ENCODE measurements at places on chromosomes 3 and 15. TPM values are rescaled to one million over a fixed set of nuclear protein-coding genes. Genes with fewer than 3 reads are reported as not detected.
A peak's percentile ranks its signal among the peaks of the same experiment; 100 is the strongest.

The ZNF502 gene
- total RNA-seq = 2.3 TPM

The ACAN gene
- 0.12 TPM for total RNA-seq

The SLCO2A1 gene
- 204 TPM for total RNA-seq

The PPP1R14D gene
- 0.53 TPM for total RNA-seq

The GPR156 gene
- total RNA-seq = 0.32 TPM

The BBS4 gene
- total RNA-seq = 18.5 TPM

The IL17RD gene
- 2.4 TPM for total RNA-seq

The RARRES1 gene
- total RNA-seq = 65.8 TPM

The FSIP1 gene
- total RNA-seq = 2.0 TPM

The CLRN1 gene
- not detected for total RNA-seq

The FANCD2OS gene
- not detected for total RNA-seq

- H3K27ac ChIP-seq = peak overlapping the region; percentile 14
- no peak for DNase-seq
- H3K4me1 ChIP-seq = peaks cover 17% of the 10 kb centered on the region
- no peak overlapping the region for H3K4me3 ChIP-seq
Observed at GRCh38 chr15:66849746-66850077, 147.7 kb downstream of the SMAD6 start.

- no peaks in the 10 kb centered on the region for H3K27me3 ChIP-seq
- no peak overlapping the region for H3K4me3 ChIP-seq
- no peak for DNase-seq
- H3K4me1 ChIP-seq = peaks cover 16% of the 10 kb centered on the region
- H3K36me3 ChIP-seq = no peaks in the 10 kb centered on the region
- no peak overlapping the region for H3K27ac ChIP-seq
Observed at GRCh38 chr3:42742259-42742658, 30.8 kb downstream of the CCDC13 start.

DNA sequence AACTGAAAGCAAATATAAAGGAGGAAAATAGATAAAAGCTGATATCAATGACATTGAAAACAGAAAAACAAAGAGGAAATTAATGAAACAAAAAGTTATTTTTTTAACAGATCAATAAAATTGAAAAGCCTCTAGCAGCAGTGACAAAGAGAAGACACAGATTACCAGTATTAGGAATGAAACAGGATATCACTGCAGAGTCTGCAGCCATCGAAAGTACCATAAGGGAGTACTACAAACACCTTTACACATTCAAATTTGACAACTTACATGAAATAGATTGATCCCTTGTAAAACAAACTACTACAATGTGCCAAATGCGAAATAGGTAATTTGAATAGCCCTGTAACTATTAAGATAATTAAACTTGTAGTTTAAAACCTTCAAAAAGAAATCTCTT lies 24.9 kb upstream of the DHX36 start:
- no peaks in the 10 kb centered on the region for H3K27me3 ChIP-seq
- no peaks in the 10 kb centered on the region for H3K4me1 ChIP-seq
- no peak for DNase-seq
- no peak overlapping the region for H3K4me3 ChIP-seq
- H3K36me3 ChIP-seq = no peaks in the 10 kb centered on the region

DNA sequence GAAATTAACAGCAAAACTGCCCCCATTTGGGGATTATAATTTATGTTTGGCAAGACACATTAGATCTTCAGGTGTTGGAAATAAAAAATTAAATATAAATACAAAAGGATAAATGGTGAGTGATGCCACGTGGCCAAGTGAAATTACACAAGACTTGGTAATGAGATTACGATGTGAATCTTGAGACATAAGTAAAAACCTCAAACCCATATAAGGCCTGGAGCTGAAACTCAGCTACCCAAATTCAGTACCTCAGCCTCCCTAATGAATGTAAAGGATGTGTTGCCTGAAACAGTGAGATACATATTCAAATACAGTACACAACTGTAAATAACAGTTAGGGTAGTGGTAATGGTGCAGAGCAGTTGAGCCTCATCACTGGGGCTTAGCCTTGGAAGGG lies 1146.6 kb downstream of the OTOL1 start:
- no peak overlapping the region for H3K4me3 ChIP-seq
- DNase-seq = no peak
- no peak overlapping the region for H3K27ac ChIP-seq
- no peaks in the 10 kb centered on the region for H3K4me1 ChIP-seq

DNA sequence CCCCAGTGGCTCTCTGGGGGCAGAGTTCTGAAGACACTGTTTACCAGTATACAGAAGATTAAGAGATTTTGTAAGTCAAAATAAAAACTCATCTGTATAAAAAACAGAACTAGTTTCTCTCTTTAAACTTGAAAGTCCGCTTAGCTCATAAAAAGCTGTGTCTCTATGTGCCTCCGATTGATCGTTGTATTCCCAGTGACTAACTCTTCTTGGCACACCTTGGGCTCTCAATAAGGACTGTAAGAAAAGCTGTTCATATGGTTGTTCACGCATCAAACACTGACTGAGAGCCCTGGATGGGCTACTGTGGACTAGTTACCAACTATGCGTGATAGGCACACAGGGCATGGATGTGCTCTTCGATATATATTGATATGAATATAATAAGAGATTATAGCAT lies 107.9 kb downstream of the P3H2 start:
- H3K4me1 ChIP-seq = no peaks in the 10 kb centered on the region
- H3K27me3 ChIP-seq = no peaks in the 10 kb centered on the region
- H3K27ac ChIP-seq = no peak overlapping the region
- H3K36me3 ChIP-seq = no peaks in the 10 kb centered on the region
- DNase-seq = no peak

- H3K4me3 ChIP-seq = no peak overlapping the region
- H3K27me3 ChIP-seq = no peaks in the 10 kb centered on the region
- H3K36me3 ChIP-seq = no peaks in the 10 kb centered on the region
- peaks cover 9% of the 10 kb centered on the region for H3K4me1 ChIP-seq
- H3K27ac ChIP-seq = no peak overlapping the region
- no peak for DNase-seq
Observed at GRCh38 chr3:142853270-142854168, 35.4 kb downstream of the PCOLCE2 start.

DNA sequence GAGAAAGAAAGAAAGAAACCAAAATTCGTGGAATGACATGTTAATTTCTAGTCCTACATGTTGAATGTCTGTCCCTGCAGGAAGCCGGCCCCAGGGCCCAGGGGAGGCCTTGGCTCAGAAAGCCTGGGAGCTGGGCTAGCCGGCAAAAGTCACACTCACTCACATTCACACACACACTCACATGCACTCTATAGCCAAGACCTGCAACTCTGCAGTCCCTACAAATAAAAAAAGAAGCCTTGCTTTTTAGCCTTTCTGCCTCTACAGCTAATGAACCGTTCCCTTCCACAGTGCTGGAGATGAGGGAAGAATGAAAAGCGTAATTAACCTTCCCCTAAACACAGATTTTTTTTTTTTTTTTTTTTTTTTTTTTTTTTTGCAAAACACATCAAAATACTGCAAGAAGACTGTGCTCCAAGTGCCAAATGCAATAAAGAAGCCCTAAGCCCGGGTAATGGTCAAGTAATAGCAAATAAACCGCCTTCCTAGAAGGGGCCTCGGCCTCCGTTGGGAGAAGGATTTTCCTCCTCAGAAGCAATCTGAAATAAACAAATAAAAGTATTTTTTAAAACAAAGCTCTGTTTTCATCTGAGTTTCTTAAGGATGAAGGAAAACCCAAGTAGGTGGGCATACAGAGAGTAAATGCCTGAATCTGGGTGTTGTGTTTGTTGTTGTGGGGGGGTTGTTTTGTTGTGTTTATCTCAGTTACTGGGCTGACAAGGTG lies 4.3 kb downstream of the MECOM start:
- H3K27ac ChIP-seq = peak overlapping the region; percentile 91
- DNase-seq = no peak
- H3K36me3 ChIP-seq = no peaks in the 10 kb centered on the region

- H3K4me3 ChIP-seq = no peak overlapping the region
- H3K36me3 ChIP-seq = peaks cover 18% of the 10 kb centered on the region
- H3K4me1 ChIP-seq = no peaks in the 10 kb centered on the region
- H3K27ac ChIP-seq = no peak overlapping the region
- no peak for DNase-seq
Observed at GRCh38 chr15:35376707-35377106, 169.3 kb downstream of the DPH6 start.

- DNase-seq = no peak
- no peak overlapping the region for H3K27ac ChIP-seq
- H3K4me1 ChIP-seq = no peaks in the 10 kb centered on the region
- H3K4me3 ChIP-seq = no peak overlapping the region
- H3K27me3 ChIP-seq = no peaks in the 10 kb centered on the region
Observed at GRCh38 chr3:20074226-20075063, 34.2 kb downstream of the KAT2B start.

DNA sequence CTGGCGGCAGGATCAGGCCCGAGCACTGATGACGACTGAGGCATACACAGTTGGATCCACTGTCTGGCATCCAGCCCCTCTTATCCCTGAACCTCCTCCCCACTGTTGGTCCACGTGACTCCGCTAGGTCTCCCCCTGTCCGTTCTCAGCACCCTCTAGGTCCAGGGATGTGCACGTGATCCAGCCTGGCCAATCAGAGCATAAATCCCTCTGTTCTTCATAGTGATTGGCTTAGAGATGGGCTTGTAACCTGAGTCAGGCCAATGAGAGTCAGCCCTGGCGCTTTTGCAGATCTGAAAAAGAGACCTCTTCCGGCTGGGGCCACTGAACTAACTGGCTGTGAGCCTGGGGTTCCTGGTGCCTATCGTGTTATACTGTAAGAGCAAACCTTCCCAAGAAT lies 20.5 kb upstream of the IQSEC1 start:
- no peak for DNase-seq
- H3K4me1 ChIP-seq = peaks cover 8% of the 10 kb centered on the region
- H3K27me3 ChIP-seq = no peaks in the 10 kb centered on the region
- no peak overlapping the region for H3K27ac ChIP-seq

DNA sequence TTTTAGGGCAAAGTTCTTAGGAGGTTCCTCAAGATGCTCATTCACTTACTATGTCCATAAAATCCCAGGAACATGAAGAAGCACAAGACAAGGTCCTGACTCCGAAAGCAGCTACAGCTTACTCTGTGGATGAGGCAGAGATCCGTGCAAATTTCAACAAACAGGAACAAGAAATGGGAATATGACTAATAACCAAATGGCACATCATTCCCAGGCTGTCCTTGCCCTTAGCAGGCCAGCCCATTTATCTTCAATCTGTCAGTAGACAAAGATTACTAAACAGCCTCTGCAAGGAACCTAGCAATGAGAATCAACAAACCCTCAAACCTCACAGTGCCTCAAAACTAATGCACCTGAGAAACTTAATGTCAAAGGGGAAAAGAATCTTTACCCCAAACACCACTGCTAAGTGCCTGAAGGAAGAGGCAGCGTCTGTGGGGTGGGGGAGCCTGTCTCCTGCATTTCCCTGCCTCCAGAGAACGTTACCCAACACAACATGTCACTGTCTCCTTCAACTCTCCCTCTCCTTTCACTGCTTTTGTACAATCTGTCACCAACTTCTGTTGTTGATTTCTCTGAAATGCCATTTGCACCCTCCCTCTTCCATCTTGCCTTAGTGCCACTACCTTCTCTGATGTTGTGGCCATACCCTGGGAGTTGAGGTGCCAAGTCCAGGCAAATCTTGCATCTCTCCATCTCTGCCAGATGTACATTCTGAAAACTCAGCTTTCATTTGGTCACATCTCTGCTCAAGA lies 4.8 kb downstream of the TNFAIP8L3 start:
- H3K27ac ChIP-seq = no peak overlapping the region
- H3K4me3 ChIP-seq = no peak overlapping the region
- H3K36me3 ChIP-seq = no peaks in the 10 kb centered on the region
- no peaks in the 10 kb centered on the region for H3K4me1 ChIP-seq

DNA sequence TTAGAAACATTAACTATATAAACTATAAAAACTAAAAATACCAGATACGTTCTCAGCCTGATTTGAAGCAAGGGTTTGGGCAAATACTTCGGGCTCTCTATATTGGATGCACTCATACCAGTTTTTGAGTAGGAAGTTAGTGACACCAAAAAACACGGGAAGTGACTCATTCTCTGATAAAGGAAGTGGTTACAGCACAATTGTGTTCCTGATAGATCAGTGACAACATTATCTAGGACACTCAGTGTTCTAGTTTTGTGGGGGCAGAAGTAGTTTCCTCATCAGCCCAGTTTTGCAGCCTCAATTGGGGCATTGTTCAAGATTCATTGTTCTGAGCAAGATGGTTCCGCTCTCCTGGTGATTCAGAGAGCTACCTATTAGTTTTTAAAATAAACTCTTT lies 469.6 kb upstream of the DPPA4 start:
- no peak for DNase-seq
- H3K27me3 ChIP-seq = no peaks in the 10 kb centered on the region
- H3K27ac ChIP-seq = peak overlapping the region; percentile 34
- H3K36me3 ChIP-seq = no peaks in the 10 kb centered on the region

- peak; percentile 60 for DNase-seq
- H3K36me3 ChIP-seq = no peaks in the 10 kb centered on the region
- H3K27ac ChIP-seq = no peak overlapping the region
- peak overlapping the region; percentile 62 for H3K4me3 ChIP-seq
- H3K27me3 ChIP-seq = peaks cover 27% of the 10 kb centered on the region
Observed at GRCh38 chr3:47578119-47578632, 489 bp downstream of the CSPG5 start.

DNA sequence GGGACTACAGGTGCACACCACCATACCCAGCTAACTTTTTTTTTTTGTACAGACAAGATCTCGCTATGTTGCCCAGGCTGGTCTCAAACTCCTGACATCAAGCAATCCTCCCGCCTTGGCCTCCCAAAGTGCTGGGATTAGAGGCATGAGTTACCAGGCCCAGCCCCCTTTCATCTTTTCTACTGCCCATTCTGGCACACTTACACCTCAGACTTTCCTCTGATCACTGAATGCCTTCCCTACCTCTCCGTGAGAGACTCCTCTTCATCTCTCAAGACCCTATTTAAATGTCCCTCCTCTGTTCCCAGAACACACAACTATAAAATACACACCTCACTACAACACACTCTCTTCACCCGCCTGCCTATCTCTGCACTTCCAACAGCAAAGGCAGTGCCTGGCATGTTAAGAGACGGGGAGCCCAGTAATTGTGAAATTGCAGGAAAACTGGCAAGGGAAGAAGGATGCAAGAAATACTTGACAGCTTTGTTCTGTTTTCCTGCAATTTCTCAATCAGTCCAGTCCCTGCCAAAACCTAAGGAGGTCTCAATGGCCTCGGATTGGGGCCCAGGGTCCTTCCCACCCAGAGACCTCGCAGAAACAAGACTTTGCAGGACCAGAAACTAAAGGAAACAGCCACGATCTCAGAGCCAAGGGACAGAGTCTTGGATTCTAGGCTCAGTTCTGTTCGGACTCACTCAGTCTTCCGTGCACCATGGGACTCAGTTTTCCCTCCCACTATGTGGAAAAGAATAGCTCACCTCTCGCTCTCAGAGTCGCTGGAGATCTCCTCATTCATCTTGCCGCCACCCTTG lies 849 bp downstream of the RRP9 start:
- H3K4me3 ChIP-seq = peak overlapping the region; percentile 91
- no peaks in the 10 kb centered on the region for H3K27me3 ChIP-seq
- peaks cover 37% of the 10 kb centered on the region for H3K36me3 ChIP-seq
- H3K4me1 ChIP-seq = peaks cover 29% of the 10 kb centered on the region
- no peak for DNase-seq
- H3K27ac ChIP-seq = peak overlapping the region; percentile 80
